ENCODE measurements at places on chromosomes 4 and X.

GRCh38 chrX:72268597-72269365, 8.3 kb downstream of the RPS4X start:
- no peak for DNase-seq

DNA sequence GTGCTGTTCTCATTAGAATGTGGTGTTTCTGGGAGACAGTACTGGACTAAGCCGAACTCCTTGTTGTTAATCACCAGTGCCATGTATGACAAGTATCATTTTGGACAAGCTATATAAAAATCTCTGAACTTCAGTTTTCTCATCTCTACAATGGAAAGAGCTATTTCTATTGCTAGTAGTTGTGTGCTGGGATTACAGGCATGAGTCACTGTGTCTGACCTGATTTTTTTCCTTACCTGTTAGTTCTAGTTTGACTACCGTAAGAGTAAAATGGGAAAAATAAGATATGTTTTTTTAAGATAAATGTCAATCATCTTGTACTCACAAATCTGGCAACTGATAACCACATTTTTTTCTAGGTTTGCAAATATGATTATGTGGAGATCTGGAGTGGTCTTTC, 192.3 kb downstream of the TLL1 start:
- DNase-seq = no peak

DNA sequence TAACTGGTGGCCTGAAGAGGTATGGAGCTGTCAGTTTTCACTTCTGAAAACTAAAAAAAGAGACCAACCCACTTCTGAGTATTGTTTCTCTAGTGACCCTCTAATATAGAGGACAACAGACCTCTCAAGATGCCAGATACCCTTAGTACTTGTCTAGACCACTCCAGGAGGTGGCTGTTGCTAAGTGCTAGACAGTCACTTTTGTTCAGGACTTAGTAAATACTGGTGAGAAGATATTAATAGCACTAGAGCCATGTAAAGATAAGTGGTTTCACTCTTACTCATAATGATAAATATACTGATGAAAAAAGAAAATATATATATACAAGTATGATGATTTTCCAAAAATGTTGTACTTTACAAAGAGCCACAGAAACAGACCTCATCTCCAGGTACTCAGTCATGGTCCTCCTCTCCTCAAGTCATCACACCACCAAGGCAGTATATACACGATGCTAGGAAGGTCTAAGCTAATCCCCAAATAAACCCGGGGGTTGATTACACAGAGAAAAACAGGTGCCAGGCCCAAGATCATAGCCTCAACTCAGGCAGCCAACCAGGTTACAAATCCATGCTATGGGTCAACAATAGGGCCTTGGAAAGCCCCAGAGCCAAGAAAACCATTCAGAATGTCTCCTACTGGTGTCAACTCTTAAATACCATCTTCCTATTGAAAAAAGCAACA, 66.9 kb downstream of the ARHGEF9 start:
- DNase-seq = no peak

DNA sequence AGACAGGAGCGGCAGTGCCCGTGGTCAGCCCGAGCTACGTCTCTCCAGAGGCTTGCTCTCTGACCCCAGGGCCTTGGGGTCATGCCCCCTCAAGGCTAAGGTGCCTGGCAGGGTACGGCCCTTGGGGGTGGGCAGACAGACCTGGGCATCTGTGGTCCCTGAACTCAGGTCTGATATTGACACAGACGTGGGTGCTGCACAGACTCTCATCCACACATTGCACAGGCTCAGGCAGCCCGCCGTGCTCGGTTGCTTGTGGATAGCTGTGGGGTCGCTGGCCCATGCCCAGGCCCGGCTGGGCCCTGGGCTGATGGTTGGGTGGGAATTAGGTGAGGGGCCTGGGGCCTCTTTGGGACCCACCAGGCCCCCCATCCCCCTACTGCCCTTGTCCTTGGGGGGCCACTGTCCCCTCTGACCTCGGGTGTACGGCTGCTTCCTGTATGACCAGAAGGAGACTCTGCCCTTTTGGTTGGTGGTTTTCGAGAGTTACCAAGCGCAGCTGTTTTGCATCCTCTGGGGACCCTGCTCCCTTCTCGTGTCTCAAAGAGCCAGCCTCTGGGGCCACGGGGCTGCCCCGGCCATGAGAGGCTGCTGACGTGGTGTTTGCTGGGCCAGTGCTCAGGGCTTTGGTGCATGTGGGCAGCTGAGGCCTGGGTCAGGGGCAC, 10.1 kb downstream of the FGFRL1 start:
- DNase-seq = no peak

GRCh38 chr4:55980725-55981124, 32.0 kb downstream of the CEP135 start:
- DNase-seq = no peak

DNA sequence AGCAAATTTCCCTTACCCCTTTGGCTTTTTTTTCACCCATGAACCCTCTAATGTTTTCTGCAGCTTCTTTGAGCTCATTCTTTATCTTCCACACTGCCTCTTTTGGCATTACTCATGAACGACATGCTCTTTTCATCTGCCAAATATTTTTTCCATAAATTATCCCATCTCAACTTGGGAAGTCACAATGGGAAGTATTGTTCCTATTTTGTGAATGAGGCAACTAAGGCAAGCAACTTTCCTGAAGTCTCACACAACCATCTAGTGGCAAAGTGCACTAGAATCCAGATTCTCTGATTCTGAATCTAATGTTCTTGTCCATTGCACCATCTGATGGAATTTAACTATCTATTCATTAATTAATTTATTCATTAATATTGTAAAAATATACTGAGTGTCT, 625 bp downstream of the RTL9 start:
- DNase-seq = no peak

GRCh38 chr4:35975617-35976355, 268.5 kb downstream of the ARAP2 start:
- DNase-seq = no peak

DNA sequence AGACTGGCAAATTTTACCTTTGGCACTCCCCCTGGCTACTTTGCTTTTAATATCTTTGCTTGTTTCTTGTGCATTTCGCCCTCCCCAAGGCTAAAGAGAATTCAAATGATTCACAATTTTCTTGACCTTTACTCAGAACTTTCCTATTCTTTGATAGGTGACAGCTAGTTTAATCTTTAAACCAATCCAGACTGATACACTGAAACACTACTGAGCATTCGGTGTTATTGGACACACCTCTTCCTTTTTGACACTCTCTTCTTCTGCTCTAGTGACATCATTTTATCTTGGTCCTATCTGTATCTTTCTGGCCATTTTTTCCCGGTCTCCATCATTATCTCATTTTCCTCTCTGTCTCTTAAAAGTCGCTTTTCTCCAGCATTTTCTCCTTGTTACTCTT, 103.1 kb downstream of the IL1RAPL2 start:
- no peak for DNase-seq

DNA sequence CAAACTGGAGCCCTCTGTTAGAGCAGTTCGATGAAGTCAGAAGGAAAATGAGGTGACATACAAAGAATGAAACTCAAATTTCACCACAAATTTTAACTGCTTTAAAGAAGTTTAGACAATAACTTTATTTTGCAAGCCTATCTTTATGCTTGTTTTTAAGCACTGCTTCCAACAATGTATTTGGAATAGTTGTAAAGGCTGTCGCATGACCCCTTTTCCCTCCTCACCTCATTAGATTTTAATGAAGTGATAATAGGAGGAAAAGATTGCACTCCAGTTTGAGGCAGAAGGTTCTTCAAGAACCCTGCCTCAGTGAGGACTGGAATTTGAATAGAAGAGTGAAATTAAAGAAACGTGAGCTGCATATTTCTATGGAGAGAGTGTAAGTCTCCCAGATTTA, 386.1 kb upstream of the NR3C2 start:
- no peak for DNase-seq

- DNase-seq = no peak
Observed at GRCh38 chr4:54099748-54100574, at the start of gene GSX2. TSS of gene GSX2 (plus strand) at chr4:54100163. CDS start at chr4:54100345, 182 bp downstream.

DNA sequence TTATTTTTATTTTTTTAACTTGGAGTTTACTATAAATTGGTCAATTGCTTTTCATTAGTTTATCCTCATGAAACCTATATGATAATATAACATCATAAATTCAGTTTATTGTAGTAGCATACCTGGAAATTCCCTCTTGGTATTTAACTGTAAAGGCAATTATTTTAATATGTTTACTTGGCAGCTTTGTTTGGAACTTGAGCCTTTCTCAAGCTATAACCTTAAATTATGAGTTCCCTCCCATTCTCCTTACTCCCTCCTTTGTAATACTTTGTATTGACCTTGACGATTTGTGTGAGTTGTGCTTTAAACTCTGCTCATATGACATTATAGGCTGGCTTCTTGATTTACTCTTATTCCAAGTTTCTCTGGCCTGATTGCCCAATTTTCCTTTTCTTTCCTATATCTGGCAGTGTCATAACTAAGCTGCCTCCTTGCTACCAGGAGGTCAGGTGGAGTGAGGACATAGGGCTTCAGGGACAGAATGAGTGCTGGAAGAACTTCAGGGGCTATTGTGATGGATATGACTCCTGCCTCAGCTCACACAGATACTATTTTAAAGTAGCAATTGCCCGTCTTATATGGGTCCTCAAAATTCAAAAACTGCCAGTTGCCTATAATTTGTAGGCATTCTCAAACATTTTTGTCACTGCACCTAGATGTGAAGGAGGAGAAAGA, 77.7 kb downstream of the RAP1GDS1 start:
- DNase-seq = no peak

GRCh38 chr4:39495446-39496213, 31.6 kb downstream of the UGDH start:
- no peak for DNase-seq

GRCh38 chr4:13348216-13348615, 135.9 kb downstream of the RAB28 start:
- DNase-seq = no peak

DNA sequence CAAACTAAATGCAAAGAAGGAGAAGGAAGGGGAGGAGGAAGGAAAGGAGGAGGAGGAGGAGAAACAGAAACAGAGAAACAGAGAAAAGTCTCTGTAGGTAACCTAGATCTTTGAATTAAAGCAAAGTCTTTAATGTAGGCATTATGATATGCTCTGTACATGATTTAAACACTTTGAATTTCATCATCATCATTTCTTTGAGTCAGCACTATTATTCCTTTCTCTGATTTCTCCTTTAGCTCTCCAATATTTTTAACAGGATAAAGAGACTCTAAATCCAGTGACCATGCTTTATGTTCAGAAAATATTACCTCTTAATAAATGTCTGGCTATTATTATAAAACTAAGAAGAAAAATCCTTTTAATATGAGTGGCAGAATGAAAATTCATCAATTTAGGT, 124.3 kb downstream of the ANTXR2 start:
- no peak for DNase-seq

- DNase-seq = no peak
Observed at GRCh38 chr4:83358410-83358809, 23.8 kb upstream of the HPSE start.

- DNase-seq = no peak
Observed at GRCh38 chr4:176150356-176150682, 45.1 kb downstream of the SPATA4 start.

DNA sequence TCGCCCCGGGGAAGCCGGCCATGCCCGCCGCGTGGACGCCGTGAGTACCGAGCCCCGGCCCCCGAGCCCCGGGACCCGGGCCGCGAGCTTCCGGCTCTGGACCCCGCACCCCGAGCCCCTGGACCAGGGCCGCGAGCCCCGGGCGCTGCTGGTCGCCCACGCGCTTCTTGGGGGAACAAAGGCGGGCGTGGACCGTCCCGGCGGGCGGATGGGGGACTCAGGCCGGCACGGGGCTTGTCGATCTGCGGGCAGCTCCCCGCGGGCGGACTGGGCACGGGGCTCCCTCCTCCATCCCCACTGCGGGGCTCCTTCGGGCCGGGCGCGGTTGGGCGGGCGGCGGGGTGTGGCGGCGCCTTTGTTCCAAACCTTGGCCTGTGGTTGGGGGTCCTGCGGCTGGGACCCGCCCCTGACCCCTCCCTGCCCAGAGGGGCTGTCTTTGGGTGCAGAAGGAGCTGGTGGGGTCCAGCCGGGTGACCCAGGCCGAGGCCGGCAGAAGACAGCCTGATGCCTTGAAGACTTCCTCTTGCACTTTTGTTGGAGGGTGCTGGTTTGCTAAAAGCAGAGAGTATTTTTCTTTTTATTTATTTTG, 25.2 kb upstream of the ADD1 start:
- DNase-seq = no peak

- no peak for DNase-seq
Observed at GRCh38 chr4:133777661-133778060, 423.9 kb downstream of the PABPC4L start.

DNA sequence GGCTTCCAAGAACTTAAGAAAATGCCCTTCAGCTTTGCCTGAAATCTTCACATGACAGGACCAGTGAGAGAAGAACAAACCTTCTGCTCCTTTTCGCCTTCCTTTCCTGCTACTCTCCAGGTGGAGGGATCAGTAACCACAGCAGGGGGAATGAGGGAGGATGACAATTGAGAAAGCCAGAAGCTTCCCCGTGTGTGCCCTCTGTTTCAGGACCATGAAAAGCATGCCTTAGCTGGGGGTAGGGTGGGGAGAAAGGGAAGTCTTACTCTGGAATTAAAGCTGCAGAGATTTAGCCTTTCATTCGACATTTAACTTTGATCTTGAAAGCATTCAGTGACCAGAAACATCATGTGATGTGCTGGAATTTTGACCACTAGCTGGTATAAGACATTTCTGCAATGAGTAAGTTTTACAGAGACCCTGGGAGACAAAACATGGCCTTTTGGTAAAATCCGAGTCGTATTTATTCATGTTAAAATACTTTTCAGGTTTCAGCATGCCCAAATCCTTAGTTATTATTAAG, 10.6 kb upstream of the PUDP start:
- DNase-seq = no peak

GRCh38 chrX:136779346-136779781, 1.4 kb downstream of the ARHGEF6 start:
- peak; percentile 65 for DNase-seq

DNA sequence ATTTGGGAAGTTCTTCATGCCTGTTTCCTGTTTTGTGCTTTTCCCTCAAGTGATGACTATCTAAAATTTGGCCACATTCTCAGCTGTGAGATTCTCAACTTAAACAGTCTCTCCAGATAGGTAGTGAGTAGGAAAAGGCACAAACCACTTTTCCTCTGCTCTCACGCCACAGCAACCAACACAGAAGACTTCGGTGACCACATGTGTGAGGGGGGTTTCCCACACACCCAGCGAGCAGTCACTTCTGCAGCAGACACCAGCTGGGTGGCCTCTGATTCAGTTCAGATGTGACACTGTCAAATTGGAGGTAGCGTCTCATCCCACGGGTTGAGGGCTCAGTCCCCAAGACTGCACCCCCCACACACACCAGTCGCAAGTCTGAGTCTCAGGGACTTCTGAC, 25.1 kb upstream of the CLDN34 start:
- DNase-seq = peak; percentile 46

GRCh38 chr4:161555689-161556660, 607.8 kb downstream of the FSTL5 start:
- no peak for DNase-seq

GRCh38 chr4:36133658-36134057, 110.7 kb downstream of the ARAP2 start:
- no peak for DNase-seq

GRCh38 chr4:153074486-153074885, 129.8 kb upstream of the TRIM2 start:
- peak; percentile 11 for DNase-seq

DNA sequence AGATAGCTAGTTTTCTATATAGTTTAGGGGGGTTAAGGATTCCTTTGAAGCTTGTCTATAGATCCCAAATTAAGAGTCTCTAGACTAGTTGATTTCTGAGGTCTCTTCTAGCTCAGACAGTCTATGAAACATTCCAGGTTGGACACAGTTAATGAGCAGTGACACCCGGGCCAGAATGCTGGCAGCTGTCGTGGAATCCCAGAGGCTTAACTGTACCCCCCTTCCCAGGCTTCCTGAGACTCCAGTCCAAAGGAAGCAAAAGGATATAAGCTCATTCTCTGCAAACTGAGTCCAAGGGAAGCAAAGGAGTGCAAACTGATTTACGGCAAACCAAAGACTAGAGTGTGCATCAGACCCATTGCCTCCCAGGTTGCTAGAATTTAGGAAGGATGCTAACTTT, 62.9 kb downstream of the DCX start:
- DNase-seq = no peak

All from CD4-positive, alpha-beta T cell treated with Interleukin-17A for 1 hour (primary cell).